ENCODE measurements at places on chromosomes 3 and 15. TPM values are rescaled to one million over a fixed set of nuclear protein-coding genes. Genes with fewer than 3 reads are reported as not detected.

- no peak for DNase-seq
Observed at GRCh38 chr3:71395927-71396695, 187.4 kb downstream of the FOXP1 start.

GRCh38 chr15:65106011-65106590 lies 8.9 kb downstream of the UBAP1L start:
- no peak for DNase-seq

DNA sequence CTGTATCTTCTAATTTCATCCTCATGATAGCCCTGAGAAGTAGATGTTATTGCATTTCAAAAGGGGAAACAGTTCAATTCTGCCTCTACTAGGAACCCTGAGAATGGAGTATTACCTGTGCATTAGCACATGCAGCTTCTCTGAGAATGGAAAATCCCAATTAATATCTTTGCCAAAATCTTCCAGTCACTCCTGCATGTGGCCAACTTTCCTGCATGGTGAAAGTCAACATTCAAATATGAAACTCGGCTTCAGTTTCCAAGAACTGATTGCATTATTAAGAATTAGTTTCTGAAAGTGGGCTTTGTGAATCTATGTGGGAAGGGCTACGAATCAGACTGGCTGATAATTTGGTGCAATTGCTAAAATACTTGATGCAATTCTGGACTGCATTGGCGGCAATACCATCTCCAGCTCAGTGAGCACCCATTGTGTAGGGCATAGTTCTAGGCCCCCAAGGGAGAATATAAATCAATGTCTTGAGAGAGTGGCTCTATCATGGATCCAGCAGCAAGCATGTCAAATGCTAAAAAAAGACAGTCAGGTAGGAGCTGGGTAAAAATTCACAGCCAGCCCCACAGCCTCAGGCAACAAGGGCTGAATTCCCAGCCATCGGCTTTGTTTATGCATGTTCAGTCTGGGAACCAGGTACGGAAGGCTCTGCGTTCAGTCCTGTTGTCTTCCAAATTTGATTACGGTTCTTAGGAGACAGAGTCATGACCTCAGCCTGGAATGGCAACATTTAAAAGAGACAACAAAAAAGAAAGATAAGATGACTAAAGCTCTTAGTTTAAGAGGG lies 18.8 kb upstream of the BCL6 start:
- no peak for DNase-seq

Gene LYZL4
- total RNA-seq, result not detected

Gene ZNF662
- total RNA-seq, result 5.2 TPM

Gene NEIL1
- 12.1 TPM for total RNA-seq

Gene KBTBD8
- 6.3 TPM for total RNA-seq

All from left cardiac atrium (tissue), 4 donors.